Motor neuron (in vitro differentiated cells): ENCODE measurements at places on chromosomes 3 and 15.

GRCh38 chr3:54960082-54960481 lies 32.2 kb upstream of the LRTM1 start:
- no peak for ATAC-seq

DNA sequence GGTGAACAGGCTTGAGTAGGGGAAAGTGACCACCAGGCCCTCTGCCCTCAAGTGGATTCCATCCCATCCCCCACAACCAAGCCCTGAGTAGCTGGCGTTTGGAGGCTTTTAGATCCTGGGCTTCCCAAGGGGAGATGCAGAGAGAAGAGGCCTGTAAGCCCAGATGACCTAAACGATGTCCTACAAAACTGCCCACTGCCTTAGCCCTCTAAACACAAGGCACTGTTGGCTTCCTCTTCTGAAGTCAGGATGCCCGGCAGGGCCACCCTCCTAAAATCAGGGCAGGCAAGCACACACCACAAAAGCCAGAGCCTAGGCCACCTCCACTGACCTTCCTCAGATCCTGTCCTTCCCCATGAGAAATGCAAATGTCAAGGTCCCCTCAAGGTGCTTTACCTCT lies 68.6 kb downstream of the ADCY5 start:
- ATAC-seq: no peak

GRCh38 chr3:107833043-107833442 lies 257.8 kb downstream of the CD47 start:
- ATAC-seq: peak; percentile 74

DNA sequence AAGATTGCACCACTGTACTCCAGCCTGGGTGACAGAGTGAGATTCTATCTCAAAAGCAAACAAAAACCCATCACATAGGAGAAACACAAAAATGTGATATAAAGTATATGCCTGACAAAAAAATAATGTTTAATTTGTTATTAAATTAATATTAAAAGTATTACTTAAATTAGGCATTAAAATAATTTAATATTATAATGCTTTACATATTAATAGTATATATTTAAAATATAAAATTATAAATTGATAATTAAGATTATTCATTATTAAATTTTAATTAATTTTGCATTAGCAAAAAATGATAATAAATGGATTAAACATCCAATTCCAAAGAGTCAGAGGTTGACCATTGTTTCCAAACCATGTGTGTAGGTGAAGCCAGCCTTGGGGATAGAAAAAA lies 22.0 kb upstream of the GABRA5 start:
- no peak for ATAC-seq

DNA sequence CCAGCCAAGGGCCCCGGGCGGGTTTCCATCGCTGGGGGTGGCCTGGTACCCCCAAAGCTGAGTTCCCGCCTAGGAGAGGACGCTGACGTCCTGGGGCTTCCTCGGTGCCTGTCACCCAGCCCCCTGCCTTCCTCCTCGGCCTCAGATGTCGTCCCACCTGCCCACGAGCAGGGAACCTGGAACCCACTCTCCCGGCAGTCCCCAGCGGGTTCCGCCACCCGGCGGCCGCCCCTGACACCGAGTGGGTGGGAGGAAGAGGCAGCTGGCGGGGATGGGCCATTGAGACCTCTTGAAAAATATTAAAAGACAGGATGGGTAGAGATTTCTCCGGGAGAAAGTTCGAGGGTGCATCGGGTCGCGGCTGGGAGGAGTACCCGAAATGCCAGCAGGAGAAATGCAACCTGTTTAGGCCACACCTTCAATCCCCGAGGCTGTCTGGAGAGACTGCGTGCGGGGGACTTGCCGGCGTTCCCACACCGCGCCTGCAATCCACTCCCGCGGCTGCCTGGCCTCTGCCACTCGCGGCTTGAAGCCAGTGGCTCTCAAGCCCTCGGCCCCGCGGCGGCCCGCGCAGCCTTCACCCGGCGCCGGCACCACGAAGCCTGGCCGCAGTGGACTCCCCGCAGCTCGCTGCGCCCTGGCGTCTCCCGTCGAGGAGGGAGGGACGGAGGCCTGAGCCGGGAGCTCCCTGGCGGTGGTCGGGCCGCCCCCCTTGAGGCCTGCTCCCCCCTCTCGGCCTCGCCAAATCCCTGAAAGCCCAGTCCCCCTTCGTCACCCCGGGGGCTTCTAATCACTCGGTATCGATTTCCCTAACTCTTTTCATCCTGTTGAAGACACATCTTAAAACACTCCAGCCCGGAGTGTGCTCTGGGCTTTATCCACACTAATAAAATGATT lies 8.6 kb upstream of the NR2F2 start:
- peak; percentile 60 for ATAC-seq

GRCh38 chr15:36479200-36479896 lies 100.1 kb upstream of the CDIN1 start:
- ATAC-seq: no peak

DNA sequence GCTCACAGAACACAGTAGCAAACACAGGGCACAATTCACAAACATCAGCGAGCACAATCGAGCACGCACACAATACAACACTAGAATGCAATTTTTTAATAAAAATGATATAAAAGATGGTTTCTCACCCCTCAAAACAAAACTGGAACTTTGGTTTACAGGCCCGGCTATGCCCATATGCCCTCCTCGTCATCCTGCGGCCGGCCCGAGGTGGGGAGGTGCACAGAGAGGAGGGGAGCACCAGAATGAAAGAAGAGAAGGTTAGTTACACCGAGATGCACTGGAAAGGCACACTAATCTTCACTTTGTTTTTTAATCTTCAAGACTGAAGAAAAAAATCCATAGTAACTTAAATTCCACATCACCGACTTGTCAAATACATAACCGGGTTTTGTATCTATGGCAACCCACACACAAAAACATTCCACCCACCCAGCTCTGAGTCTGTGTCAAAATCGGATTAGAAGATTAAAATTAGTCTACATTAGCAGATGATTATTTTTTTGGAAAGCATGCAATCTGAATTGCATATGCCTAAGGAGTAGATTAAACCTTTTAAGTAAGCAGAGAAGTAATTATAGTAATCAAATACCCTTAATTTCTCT lies 196.7 kb upstream of the WNT5A start:
- no peak for ATAC-seq

- no peak for ATAC-seq
Observed at GRCh38 chr3:182686033-182686886, 107.0 kb upstream of the ATP11B start.

GRCh38 chr3:111774622-111775021 lies 84.4 kb upstream of the PHLDB2 start:
- ATAC-seq: no peak

- no peak for ATAC-seq
Observed at GRCh38 chr3:44981751-44982150, 5.7 kb downstream of the EXOSC7 start.

GRCh38 chr3:141992512-141992911 lies 116.1 kb downstream of the ATP1B3 start:
- no peak for ATAC-seq

- no peak for ATAC-seq
Observed at GRCh38 chr3:116492379-116492778, 47.1 kb upstream of the LSAMP start.

DNA sequence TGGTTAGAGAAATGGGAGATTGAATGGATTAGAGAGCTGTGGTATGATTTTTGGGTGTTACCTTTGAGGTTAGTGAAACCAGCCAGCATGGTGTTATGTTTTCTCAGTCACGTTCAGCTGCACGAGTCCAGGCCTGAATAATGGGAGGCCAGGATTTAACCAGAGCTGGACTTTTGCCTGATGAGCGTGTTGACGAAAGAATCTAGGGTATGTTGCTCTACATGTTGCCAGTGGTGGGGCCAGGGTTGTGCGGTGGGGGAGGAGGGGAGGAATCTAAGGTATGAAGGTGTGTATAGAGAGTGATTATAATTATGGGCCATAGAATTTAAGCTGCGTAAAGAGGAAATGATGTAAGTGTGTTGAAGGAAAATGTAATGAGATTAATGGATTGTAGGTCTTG lies 22.8 kb downstream of the MINDY2 start:
- no peak for ATAC-seq

GRCh38 chr15:39247574-39247973 lies 333.3 kb upstream of the THBS1 start:
- ATAC-seq: no peak

GRCh38 chr3:16311960-16312451 lies 47.0 kb downstream of the OXNAD1 start:
- ATAC-seq: no peak

GRCh38 chr15:25730918-25731317 lies 132.2 kb downstream of the ATP10A start:
- no peak for ATAC-seq

DNA sequence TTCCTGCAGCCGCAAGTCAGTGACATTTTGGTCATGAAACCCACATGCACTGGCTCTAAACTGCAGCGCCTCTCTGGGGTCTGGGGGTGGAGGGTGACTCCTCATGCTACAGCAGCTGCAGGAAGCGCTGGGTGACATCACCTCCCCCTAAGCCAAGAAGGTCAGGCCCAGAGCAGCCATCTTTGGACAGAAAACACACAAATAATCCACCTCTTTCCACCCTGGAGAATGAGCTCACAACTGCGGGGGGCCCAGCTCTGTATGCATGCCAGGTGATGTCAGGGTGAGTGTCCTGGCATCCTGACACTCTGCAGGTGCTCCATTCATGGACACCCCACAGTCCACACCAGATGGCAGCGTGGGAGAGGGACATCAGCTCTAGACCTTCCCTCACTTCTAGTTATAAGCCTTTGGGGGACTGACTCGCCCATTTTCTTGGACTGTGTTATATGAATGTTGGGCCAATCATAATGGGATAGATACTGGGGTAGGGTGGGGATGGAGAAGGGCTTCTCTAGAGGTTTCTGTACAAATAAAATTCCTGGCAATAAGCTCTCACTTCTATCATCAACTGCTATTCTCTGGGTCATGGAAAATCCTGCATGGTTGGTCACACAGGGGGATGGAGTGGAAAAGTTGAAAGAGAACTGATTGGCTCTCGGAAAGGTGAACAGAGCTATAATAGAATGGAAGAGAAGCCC lies 70.7 kb upstream of the THBS1 start:
- no peak for ATAC-seq

GRCh38 chr3:64489361-64490044 lies 198.3 kb downstream of the ADAMTS9 start:
- peak; percentile 11 for ATAC-seq

- no peak for ATAC-seq
Observed at GRCh38 chr15:89836267-89837133, 21.8 kb upstream of the ANPEP start.

- no peak for ATAC-seq
Observed at GRCh38 chr15:90022905-90023700, 22.0 kb downstream of the ZNF710 start.

- no peak for ATAC-seq
Observed at GRCh38 chr15:78006567-78007205, 70.8 kb downstream of the TBC1D2B start.

GRCh38 chr3:161852744-161853143 lies 356.1 kb downstream of the OTOL1 start:
- ATAC-seq: no peak

- no peak for ATAC-seq
Observed at GRCh38 chr15:52005748-52006701, 13.0 kb upstream of the MAPK6 start.

GRCh38 chr15:66580643-66581042 lies 14.8 kb upstream of the LCTL start:
- no peak for ATAC-seq

DNA sequence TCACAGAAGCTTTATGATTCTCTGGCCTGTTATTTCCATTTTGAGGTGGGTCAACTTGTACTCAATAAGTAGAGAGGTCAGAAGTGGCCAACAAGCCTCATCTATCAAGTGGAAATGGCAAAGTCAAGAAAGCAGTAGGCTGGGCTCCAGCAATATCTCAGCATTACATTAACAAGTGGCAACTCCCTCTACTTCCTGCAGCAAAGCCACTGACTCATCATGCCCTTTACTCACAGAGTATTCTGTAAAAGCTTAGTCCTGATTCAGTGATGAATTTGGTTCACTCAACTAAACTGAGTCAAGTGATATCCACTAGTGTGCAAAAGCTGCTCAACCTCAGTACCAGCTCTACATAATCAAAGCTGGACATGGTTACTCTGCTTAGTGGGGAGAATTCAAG lies 954.6 kb downstream of the EPHA3 start:
- ATAC-seq: peak; percentile 92

- ATAC-seq: no peak
Observed at GRCh38 chr3:100006570-100007271, 107.6 kb downstream of the FILIP1L start.

DNA sequence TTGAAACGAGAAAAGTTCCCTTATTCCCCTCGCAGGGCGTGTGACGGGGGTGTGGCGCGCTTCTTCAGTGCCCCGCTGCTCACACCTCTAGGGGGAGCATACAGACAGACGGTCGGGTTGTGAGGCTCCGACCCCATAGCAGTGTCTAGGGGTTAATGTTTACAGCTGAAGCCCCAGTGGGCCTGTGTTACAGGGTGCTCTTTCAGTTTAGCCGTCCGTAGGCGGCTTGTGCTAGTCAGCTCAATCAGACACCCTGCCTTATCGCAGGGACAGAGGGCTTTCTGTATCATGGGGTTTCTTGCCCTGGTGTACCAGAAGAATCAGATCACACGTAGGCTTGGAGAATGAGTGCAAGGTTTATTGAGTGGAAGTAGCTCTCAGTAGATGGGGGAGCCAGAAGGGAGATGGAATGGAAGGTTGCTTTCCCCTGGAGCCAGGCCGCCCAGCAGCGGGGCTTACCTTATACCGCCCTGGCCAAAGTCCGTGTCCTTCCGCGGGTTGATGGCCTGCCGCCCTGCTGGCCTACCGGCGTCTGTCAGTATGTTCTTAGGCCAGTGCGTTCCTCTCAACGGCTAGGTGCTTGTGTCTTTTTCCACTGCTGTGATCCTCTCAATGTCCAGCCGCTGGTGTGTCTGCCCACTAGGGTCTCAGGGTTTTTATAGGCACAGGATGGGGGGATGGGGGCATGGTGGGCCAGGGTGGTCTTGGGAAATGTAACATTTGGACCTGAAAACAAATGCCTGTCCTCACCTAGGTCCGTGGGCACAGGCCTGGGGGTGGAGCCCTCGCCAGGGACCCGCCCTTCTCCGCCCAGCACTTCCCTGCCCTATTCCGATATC lies 32.2 kb upstream of the ACP3 start:
- no peak for ATAC-seq

- ATAC-seq: no peak
Observed at GRCh38 chr15:90972133-90972532, 17.4 kb downstream of the RCCD1 start.

DNA sequence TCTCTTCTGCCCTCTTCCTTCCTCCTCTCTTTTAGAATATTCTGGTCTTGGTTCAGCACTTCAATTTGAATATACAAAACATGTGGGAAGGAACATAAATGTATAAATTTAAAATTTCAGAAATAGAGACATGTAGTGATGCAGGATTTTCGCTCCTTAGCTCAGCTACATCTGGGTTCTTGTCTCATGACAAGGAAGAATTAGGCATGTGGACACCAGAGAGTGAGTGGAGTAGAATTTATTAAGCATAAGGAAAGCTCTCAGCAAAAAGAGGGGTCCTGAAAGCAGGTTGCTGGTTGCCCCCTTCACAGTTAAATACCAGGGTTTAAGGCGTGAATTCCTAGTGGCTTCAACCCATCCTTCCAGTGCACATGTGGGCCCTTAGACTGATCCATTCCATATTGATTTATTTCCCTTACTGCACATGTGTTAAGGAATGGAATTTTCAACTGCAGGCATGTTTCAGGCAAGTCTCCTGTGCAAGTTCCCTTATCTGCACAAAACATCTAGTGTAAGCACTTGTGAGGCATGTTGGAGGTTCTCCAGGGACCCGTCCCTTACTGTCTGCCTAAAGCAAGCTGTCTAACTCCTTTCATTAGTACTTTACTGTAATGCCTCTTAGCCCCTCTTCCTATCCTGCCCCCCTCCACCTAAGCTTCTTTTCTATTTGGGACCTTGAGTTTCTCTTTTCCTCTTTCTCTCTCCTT lies 133.2 kb upstream of the STRIT1 start:
- ATAC-seq: no peak
